A549 treated with Hydrocortisone at 1 μM for 4 hours (cell line): ENCODE measurements at places on chromosomes 11 and 22. TPM values are rescaled to one million over a fixed set of nuclear protein-coding genes. Genes with fewer than 3 reads are reported as not detected.

The POTEH gene
- total RNA-seq = not detected in 5 replicates

The EMID1 gene
- total RNA-seq = 0.15 to 0.61 TPM (median 0.48 TPM) in 5 replicates

The INPPL1 gene
- 58.6 to 72.2 TPM (median 68.1 TPM) in 5 replicates for total RNA-seq

The SAA1 gene
- total RNA-seq = 2.4 to 4.0 TPM (median 3.4 TPM) in 5 replicates

The NLRX1 gene
- 9.7 to 12.0 TPM (median 10.7 TPM) in 5 replicates for total RNA-seq

The SHISAL1 gene
- total RNA-seq = 2.8 to 4.2 TPM (median 3.0 TPM) in 5 replicates

The NRIP3 gene
- total RNA-seq = 0.61 to 1.3 TPM (median 0.71 TPM) in 5 replicates

The BRMS1 gene
- total RNA-seq = 76.7 to 97.6 TPM (median 84.2 TPM) in 5 replicates

The TRIM48 gene
- total RNA-seq = not detected in 5 replicates

The TENM4 gene
- 0.03 to 0.15 TPM (median 0.06 TPM) in 5 replicates for total RNA-seq

The PLEKHB1 gene
- total RNA-seq = 0.44 to 1.3 TPM (median 1.2 TPM) in 5 replicates

The THY1 gene
- 11.4 to 19.8 TPM (median 13.2 TPM) in 5 replicates for total RNA-seq

The POU2AF2 gene
- not detected in 5 replicates for total RNA-seq

The ART5 gene
- total RNA-seq = 0.16 to 0.22 TPM (median 0.18 TPM) in 5 replicates

The LIF gene
- total RNA-seq = 28.2 to 31.6 TPM (median 30.1 TPM) in 5 replicates

The APLP2 gene
- 151 to 213 TPM (median 170 TPM) in 5 replicates for total RNA-seq

The CLMP gene
- 17.7 to 27.3 TPM (median 26.0 TPM) in 5 replicates for total RNA-seq

The TXNRD2 gene
- 29.0 to 42.1 TPM (median 36.8 TPM) in 5 replicates for total RNA-seq

The YWHAH gene
- total RNA-seq = 131 to 148 TPM (median 141 TPM) in 5 replicates

The RTL10 gene
- total RNA-seq = 7.1 to 10.1 TPM (median 9.4 TPM) in 5 replicates

The F2 gene
- total RNA-seq = 1.7 to 3.3 TPM (median 2.3 TPM) in 5 replicates

The CCDC89 gene
- total RNA-seq = not detected in 5 replicates

The PARVA gene
- 24.1 to 29.0 TPM (median 26.0 TPM) in 5 replicates for total RNA-seq

The OR8D4 gene
- not detected in 5 replicates for total RNA-seq

The HOATZ gene
- not detected in 5 replicates for total RNA-seq

The CADM1 gene
- total RNA-seq = 17.8 to 24.5 TPM (median 22.7 TPM) in 5 replicates

The LARGE1 gene
- 3.5 to 5.0 TPM (median 4.3 TPM) in 5 replicates for total RNA-seq

The PTGDR2 gene
- total RNA-seq = 0.03 to 0.12 TPM (median 0.05 TPM) in 4 of 5 replicates, not detected in the other

The FZD4 gene
- 0.99 to 1.6 TPM (median 1.2 TPM) in 5 replicates for total RNA-seq

The STK33 gene
- 2.7 to 5.0 TPM (median 3.8 TPM) in 5 replicates for total RNA-seq

The MYO7A gene
- total RNA-seq = 1.2 to 1.4 TPM (median 1.3 TPM) in 5 replicates

The NXPE1 gene
- not detected in 5 replicates for total RNA-seq

The OSBPL5 gene
- total RNA-seq = 5.9 to 10.0 TPM (median 8.6 TPM) in 5 replicates

The NAALAD2 gene
- 0.03 TPM in 1 of 5 replicates, not detected in the others for total RNA-seq

The GAL3ST1 gene
- 7.8 to 11.6 TPM (median 10.9 TPM) in 5 replicates for total RNA-seq

The GGTLC2 gene
- not detected in 5 replicates for total RNA-seq

The IGF2 gene
- total RNA-seq = 1.6 to 2.9 TPM (median 2.7 TPM) in 5 replicates

The MTA2 gene
- total RNA-seq = 84.4 to 102 TPM (median 85.9 TPM) in 5 replicates

The FREY1 gene
- 0.29 to 0.59 TPM (median 0.32 TPM) in 5 replicates for total RNA-seq

The CDC42EP2 gene
- 13.2 to 20.7 TPM (median 16.6 TPM) in 5 replicates for total RNA-seq

The OR52K1 gene
- total RNA-seq = not detected in 5 replicates

The GTF2H1 gene
- 34.1 to 41.3 TPM (median 37.7 TPM) in 5 replicates for total RNA-seq

The LMNTD2 gene
- 1.9 to 2.8 TPM (median 2.7 TPM) in 5 replicates for total RNA-seq

The NLRP6 gene
- not detected in 5 replicates for total RNA-seq
